ENCODE measurements at places on chromosomes 4 and X.

DNA sequence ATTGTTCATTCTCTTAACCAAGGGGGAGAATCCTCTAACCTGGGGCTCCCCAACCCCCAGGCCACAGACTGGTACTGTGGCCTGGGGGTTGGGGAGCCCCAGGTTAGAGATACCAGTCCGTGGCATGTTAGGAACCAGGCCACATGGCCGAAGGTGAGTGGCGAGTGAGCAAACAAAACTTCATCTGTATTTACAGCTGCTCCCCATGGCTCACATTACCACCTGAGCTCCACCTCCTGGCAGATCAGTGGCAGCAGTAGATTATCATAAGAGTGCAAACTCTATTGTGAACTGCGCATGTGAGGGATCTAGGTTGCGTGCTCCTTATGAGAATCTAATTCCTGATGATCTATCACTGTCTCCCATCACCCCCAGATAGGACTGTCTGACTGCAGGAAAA lies 957.2 kb upstream of the PRKX start:
- DNase-seq = no peak

DNA sequence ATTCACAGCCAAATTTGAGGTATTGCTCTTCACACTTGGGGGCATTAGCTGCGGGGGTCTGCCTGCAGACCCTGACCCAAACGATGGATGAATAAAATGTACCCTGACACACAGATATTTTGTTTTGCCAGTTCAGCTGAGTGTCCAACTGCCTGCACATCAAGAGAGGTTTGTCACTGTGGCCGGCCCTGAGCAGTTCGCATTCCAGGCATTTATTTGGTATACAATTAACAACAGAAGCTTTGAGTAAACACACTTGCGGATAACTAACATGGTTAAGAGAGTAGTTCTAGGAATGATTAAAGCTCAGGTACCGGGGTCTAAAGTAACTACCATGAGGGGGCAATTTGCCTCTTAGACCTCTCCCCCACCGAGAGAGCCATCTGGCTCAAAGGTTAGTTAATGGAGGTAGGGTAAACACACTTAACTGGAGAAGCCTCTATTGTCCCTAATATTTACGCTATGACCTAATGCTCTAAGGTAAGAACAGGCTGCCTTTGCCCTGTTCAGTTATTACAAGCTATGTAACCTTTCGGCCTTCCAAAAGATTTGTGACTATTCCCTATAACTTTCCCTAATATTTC lies 162.0 kb downstream of the SNCA start:
- DNase-seq = no peak

DNA sequence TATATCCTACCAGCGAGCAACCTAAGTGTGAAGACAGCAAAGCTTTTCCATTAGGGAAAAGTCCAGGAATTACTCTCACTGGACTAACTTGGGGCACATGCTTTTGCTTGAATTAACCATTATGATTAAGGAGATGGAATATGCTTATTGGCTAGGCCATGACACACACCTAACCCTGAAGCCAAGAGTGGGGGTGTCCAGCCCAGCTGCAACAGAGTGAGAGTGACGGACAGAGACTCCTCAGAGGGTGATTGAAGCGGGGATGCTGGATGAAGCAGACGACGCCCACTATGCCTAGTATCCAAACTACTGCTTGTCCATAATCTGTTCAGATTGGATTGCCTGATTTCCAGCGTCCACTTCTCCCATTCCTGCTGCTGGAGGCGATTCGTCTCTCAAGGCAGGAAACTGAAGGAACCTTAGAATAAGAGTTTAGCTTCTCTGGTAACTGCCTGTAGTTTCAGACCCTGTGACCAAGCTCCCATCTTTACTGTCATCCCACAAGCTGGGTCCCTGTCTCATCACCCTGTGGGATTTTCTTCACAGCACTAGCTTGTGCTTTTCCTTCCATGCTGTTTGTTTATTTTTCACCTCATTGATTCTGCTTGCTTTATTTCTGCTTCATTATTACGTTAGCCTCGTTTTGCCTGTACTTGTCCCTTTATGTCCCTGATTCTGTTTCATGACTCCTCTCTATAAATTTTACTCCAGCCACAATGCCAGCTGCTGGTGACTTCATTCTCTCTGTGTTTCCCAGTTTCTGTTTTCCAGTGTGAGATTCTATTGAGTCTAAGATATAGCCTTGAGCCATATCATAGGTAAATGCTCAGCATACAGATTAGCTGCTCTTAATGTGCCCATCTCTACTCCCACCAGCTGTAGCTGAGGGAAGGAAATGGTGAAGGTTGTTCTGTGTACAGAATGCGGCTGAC lies 19.0 kb downstream of the FAM47E start:
- no peak for DNase-seq

GRCh38 chr4:40722576-40723161 lies 27.1 kb upstream of the NSUN7 start:
- DNase-seq = no peak

DNA sequence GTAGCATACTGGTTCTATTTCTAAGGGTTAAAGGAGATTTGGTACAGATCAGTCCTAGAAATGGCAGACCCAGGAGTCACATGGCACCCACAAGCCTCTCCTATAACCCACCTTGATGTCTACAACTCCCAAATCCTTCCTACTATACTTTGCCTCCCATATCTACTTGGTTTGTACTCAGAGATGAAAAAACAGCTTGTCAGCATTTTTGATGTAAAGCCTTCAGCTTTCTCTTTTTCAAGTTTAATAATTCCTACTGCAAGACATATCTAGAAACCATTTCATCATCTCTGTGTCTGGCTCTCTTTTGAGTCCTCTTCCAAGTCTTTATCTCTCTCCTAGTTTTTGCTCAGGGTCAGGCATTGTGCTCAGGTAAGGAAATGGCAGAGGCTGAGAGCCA lies 82.9 kb downstream of the NYX start:
- no peak for DNase-seq

- DNase-seq = no peak
These were observed 142.4 kb downstream of the SMIM20 start for GRCh38 chr4:26056406-26056805.

DNA sequence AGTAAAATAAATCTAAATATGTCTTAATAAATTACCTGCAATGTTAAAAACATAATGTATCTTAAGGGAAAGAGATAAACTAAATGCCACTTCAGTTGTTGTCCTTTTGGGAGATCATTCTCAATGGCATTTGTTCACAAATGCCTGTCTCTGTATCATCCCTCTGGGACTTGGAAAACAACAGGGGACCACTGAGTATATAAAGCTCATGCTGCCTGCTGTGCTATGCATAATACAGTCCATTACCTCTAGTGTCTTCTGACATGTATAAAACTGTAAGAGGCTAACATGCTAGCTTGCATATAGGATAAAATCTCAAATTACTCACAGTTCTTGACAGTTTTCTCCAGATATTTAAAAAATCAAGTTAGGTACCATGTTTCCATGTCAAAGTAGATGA lies 503.9 kb downstream of the PDHA2 start:
- no peak for DNase-seq

DNA sequence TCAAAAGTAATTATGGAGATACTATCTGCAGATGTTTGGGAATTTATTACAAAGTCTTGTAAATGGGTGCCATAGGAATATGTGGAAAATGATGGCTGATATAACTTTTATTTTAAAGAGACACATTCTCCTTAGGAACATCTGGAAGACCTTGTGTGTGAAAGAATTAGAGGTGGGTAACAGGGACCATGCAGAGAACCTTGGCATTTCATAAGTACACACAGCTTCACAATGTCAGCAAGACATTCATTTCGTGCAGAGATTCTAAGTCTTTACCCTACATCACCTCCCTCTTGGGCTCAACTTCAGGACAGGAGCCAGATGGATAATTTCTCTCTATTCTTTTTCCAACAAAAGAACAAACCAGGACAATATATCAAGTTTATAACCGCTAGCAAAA lies 458.1 kb upstream of the INTU start:
- DNase-seq = no peak

DNA sequence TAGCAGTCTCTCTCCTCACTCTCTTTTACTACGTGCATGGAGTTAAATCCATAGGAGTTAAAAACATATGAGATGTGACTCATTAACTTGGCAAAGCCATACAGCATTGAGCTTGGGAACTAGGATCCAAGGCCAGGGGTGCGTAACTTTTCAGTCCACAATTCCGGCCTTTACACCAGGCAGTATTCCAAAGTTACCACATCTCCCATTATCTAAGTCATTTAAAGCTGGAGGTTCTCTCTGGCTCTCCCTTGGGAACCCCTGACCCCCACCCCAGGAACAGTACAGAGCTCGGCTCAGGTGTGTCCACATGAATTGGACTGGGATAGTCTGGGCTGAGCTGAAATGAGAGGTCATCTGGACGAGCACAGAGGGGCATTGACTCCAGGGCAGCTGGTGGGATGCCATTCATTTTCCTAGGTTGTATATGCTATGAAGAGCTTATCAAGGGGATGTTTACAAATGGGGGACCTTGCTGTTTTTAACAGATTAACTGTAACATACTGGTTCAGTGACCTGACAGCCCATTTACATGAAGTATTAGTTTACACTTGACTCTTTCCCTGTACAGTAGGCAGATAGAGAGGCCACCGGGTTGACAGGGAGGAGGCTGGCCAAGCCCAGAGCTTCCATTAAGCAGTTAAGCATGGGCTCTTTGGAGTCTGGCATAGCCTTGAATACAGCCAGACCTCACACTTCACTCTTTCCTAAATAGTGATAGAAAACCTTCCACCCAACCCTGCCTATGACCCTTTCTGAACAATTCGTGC lies 128.8 kb downstream of the RAB28 start:
- DNase-seq = no peak

DNA sequence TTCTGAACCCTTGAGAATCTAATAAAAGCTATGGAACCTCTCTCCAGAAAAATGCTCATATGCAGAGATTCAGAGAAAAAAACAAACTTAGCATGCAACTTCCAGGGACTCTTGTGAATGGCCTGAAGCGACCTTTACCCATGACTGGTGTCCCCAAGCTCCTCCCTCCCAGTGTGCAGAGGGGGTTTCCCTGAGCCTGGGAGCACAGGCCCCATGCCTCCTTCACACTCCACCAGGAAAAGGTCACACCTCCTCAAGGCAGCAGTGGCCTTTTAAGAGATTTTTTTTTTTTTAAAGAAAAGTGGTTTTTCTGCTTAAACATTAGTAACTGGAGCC lies 13.3 kb upstream of the UBA6 start:
- DNase-seq = no peak

DNA sequence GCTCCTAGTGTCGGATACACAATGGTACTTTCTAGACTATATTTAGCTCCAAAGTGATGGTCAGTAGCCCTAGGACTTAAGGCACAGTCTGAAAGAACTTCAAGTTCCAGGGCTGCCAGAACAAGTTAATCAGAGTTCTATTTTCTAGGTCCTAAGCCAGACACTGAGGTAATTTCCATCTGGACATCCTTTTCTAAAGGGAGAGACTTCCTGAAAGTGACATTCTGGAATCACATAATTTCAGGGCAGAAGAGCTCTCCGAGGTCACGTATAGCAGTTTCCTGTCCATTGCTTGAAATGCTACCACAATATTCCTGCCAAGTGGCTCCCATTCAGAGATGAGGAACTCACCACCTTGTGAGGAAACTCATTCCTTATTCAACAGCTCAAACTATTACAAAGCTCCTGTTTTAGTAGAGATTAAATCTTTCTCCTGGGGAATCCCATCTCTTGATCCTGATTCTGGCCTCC lies 117.9 kb downstream of the COL25A1 start:
- DNase-seq = no peak

DNA sequence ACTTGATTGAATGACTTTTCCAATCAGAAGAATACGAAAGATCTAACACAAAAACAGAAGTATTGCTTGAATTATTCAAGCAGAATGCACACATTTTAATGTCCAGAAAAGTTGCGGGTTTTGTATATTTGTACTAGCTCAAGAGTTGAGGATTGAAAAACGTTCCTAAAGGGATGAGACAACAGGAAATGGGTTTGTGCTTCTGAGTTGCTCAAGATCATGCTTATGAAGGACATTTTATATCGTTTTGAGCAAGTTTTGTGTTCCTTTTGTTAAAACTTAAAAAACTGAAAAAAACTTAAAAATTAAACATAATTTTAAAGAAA lies 353 bp upstream of the SMIM10 start:
- DNase-seq = no peak

- no peak for DNase-seq
These were observed 89.0 kb downstream of the KDM6A start for GRCh38 chrX:44961817-44962607.

All from stimulated activated CD4-positive, alpha-beta T cell treated with anti-CD3 and anti-CD28 coated beads, TNF-alpha, amount 100 ng/mL, for 4 hours (primary cell).